ENCODE measurements at places on chromosomes 3 and 15.
A peak's percentile ranks its signal among the peaks of the same experiment; 100 is the strongest.

- DNase-seq, result no peak
These were observed 5.5 kb downstream of the UBE3A start for GRCh38 chr15:25433118-25433865.

GRCh38 chr15:82020625-82021394 lies 25.0 kb downstream of the MEX3B start:
- no peak for DNase-seq

DNA sequence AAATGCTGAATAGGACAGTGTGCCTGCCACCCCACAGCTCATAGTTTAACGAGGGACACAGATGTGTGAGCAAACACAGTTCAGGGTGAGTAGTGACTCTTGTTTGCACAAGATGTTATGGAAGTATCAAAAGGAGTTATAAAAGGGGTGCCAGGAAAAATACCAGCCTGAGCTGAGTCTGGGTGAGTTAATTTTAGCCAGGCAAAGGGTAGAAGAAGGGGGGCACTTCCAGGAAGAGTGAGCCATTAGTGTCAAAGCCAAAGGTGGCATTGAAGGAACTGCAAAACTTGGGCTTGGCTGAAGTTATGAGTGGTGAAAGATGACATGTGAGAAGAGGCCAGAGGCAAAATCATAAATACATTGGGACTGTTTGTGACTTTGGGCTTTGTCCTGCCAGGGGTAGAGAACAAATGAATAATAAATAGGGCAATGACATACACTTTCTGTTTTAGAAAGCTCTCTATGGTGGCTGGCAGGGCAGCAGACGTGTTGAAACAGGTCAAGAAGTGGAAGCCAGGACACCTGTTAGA lies 1.9 kb upstream of the SPPL2A start:
- DNase-seq, result no peak

DNA sequence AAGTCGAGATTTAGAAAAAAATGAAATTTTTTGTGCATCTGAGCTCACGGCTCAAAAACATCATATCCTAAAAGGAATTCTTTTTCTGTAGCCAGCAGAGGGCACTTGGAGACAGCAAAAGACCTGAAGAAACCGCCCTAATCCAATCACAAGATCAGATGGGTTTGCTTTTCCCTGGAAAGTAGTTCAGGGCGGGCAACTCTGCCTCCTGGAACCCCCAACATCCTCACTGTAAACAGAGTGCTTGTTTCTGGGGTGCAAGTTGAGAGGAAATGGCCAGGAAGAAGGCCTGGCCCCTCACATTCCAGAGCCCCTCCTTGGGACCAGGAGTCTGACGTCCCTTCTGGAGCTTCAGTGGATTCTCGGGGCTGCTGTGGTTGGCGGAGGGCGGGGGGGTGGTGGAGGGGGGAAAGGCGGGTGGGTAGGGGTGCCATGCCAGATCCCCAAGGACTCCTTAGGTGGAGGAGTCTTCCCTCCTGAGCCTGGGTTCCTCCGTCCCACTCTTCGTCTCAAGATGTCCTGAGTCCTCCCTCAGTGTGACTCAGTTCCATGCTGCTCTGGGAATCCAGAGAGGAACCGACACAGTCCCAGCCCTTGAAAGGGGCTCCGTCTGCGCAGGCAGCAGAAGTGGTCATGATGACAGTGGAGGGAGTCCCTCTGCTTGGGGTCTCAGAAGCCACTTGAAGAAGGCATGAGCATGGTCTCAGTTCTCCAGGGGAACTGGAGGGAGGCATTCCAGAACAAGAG lies 35.9 kb downstream of the CCK start:
- no peak for DNase-seq

DNA sequence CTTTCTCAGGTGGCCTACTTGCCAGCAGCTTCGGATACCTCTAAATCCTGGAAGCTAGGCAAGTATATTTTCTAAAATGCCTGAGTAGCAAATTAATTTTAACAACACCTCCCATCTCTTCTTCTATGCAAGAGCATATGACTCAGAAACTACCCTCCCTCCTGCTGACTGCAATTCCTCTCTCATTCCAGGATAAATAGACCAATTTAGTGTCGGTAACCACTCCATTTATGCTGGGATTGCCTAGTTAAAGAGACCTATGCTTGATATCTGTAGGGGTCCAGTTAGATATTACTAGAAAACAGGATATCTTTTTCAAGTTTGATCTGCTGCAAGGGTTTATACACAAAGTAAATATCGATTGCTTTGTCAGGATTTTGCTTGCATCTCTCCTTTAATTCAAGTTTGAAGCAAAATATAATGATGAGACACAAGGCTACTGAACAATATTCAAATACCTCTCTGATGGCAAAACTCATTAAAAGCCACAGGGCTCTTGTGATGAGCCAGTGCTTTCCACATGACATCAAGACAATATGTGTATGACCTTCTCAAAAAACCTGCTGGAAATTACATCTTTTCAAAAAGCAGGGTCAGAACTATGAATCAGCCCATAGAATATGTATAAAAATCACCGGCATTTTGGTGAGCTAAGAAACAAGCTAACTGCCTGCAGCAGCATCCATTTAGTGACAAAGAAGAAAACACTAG lies 491.6 kb upstream of the NECTIN3 start:
- no peak for DNase-seq

DNA sequence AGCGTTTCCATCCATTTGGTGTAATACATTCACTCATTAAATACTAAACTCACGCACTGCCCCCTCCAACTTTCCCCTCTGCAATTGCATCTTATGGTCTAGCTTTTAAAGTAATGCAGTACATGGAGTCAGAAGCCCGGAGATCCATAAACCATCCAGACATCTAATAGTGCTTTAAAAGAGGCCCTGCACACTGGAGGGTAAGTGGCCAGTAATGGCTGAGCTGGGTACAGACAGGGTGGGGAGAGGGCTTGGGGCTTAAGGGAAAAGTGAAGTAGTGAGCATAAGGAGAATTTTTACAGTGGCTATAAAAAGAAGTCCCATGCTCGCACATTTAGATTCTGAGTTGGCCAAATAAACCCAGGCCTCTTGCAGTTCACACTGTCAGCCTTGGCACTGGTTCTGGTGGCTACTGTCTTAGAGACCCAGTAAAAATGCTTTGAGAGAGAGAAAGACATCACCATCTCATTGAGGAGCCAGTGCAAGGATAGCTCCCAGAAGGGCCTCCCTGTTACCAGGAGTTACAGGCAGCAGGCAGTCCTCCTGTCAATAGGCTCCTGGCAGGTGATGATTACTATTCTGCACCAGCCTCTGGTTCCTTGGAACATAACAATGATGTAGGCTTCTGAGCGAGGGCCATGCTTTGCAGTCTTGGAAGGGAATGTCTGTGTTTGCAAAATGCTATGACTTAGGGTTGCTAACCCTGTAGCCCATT lies 112.6 kb upstream of the NEO1 start:
- DNase-seq, result no peak

DNA sequence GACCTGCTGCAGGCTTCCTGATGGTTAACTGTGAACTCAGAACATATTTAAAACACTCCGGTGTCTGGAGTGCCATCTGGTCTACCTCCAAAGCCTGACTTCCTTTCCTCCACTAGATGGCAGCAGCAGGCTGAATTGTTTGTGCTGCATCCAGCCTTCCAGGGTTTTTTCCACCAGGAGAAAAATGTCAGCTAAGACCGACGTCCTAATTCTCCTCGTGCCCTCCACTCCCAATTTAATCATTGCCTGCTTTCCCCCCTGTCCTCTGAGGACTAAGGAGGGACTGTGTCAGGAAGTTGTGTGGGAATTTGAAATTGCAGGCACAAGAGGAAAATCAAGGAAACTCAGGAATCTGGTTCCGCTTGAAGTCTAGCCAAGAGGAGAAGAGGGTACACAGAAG lies 165.2 kb upstream of the UMPS start:
- peak; percentile 71 for DNase-seq

GRCh38 chr3:71341721-71342120 lies 241.8 kb downstream of the FOXP1 start:
- DNase-seq, result no peak

GRCh38 chr15:47609693-47610092 lies 107.6 kb upstream of the SEMA6D start:
- DNase-seq, result no peak

GRCh38 chr3:146783446-146783845 lies 178.3 kb upstream of the PLSCR5 start:
- no peak for DNase-seq

DNA sequence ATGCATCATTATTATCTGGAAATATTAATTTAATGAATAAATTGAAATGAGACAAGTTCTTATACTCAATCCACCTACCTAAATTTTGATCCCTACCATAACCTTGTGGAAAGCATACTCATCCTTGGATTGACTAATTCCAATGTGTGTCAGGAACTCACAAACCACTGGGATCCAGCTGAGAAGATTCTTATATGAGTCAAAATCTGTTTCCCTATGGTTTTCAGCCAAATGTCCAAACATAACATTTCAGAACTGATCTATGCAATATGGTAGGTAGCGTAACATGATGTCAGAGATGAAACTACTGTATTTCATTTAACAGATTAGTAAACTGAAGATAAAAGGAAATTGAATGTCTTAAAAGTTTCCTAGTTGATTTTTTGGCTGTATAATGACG lies 250.0 kb downstream of the PLOD2 start:
- no peak for DNase-seq

DNA sequence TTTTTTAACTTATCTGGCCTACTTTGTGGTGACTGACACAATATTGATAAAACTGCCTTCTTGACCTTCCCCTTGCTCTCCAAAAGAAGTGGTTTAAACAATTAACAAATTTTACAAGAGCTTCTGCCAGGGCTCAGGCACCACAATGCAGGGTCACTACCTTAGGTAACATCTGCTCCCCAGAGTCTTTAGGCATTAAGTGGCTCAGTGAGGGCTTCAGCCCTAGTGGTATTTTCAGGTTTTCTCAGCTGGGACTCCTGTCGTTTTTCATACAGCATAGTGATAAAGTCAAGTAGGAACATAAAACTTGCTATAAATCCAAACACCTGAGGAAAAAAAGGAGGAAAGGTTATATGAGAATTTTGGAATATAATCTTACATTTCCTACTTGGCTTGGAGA lies 18.9 kb downstream of the CMTM6 start:
- no peak for DNase-seq

- DNase-seq, result no peak
These were observed 6.9 kb downstream of the CCRL2 start for GRCh38 chr3:46413951-46414350.

DNA sequence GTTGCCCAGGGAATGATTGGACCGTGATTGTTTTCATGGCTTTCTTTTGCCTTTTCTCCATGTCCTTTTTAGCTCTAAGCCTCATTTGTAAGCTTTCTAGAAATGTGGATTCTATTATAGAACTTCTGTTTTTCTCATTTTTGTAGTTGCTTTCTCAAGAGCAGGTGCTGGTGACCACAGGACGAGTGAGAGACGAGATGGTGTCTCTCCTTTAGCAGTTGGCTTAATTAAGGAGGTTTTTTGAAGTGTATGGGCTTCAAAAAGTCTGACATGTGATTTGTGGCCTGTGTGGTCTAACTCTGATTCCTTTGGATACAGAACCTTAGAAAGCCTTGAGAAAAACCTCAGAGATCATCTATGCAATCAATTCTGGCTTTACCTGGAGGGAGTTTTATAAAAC lies 292.8 kb downstream of the LPP start:
- DNase-seq, result no peak

GRCh38 chr15:33908406-33908805 lies 59.9 kb upstream of the CHRM5 start:
- DNase-seq, result no peak

GRCh38 chr15:80744826-80745225 lies 34.3 kb upstream of the CEMIP start:
- DNase-seq, result no peak

GRCh38 chr3:70182166-70182565 lies 130.3 kb downstream of the MDFIC2 start:
- DNase-seq, result no peak

DNA sequence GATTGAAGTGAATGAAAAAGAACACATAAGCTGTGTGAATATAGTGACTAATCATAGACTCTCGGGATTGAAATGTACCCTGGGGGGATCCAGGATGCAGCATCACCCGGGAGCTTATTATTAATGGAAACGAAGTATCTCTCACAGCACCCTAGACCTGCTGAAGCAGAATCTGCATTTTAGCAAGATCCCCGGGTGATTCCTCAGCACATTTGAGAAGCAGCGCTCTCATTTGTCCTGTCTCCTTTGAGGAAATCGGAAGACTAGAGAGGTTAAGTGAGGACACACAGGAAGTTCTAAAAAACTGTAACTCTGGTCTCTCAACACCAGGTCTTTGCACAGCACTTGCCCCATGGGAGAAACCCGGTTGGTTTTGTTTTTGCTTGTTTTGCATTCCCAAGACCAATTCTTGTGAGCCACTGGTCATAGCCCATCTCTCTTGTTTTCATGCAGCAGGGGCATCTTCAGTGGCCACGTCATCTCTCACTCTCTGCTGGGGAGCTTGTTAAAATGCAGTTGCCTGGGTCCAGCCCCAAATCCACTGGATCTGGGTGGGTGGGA lies 30.2 kb downstream of the ZNF710 start:
- no peak for DNase-seq

DNA sequence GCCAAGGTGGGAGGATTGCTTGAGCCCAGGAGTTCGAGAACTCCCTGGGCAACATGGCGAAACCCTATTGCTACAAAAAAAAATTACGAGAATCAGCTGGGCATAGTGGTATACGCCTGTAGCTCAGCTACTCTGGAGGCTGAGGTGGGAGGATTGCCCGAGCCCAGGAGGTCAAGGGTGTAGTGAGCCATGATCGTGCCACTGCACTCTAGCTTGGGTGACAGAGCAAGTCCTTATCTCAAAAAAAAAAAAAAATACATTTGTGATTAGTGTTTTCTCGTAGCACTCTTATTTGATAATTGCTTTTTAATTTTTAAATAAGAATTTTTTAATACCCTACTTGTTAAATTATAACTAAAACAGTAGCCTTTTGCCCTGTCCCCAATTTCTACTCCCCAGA lies 18.4 kb downstream of the IREB2 start:
- no peak for DNase-seq

GRCh38 chr3:154844863-154845262 lies 235.3 kb upstream of the MME start:
- DNase-seq, result no peak

DNA sequence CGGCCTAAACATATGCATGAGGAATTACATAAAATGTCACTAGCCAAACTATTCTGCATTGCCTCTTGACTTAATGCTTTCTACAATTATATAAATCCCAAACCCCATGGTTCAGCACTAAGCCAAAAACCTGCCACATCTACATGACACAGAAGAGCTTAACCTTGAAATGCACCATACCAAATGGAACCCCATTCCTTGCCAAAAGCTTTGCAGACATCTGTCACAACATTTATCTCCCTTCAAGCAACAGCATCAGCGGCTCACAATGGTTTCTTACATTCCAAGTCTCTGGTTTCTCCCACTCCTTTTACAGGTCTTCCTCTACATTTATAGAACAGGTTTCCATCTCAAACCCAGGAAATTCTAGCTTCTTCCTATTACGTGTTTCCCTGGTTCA lies 58.4 kb upstream of the GYG1 start:
- no peak for DNase-seq

GRCh38 chr3:12316729-12317351 lies 28.0 kb downstream of the PPARG start:
- no peak for DNase-seq

GRCh38 chr15:34147371-34148140 lies 45.7 kb downstream of the PGBD4 start:
- DNase-seq, result no peak

Measured in activated CD8-positive, alpha-beta memory T cell treated with anti-CD3 and anti-CD28 coated beads, Interleukin-2, amount 50 U/mL, for 48 hours (primary cell).